ENCODE measurements at places on chromosomes 16 and 17.

DNA sequence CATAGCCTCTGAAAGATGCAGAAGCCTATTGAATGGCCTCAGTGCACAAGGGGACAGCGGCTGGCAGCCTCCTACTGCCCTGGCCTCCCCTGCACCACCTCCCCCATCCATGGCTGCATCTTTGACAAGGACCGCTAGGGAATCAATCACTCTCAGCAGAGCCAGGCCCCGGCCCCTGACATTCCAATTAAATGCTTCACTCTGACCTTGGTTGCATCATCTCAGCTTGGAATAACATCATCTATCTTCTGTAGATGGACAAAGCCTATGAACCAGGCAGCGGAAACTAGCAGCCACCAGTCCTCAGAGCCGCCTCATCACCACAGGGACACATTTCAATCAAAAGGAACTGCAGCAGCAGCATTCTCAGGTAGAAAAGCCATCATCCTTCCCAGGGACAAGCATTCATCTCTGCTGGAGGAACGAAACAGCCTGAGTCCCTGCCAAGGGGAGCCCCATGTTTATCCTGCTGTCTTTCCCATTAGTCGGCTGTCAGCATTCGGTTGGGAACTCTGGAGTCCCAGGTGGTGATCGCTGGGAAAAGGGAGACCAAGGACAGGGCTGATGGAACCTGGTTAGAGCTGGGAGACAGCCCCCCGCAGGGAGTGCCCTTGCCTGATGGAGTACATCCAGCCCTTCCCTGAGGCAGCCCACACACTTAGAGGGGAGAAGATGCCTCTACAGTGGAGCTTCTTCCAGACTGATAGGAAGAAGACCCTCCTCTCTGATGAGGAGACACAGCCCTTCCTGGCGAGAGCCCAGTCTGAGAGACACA is 11.5 kb upstream of the TMEM132E start:
- DNase-seq = no peak

- DNase-seq = peak; percentile 32
Observed at GRCh38 chr17:55421179-55421934, at the start of gene MMD. TSS of gene MMD (minus strand) at chr17:55421835. CDS start at chr17:55421695, 140 bp downstream.

GRCh38 chr17:41383690-41384089 is 1.6 kb upstream of the KRT34 start:
- no peak for DNase-seq

GRCh38 chr16:5001571-5001970 is 32.2 kb downstream of the NAGPA start:
- no peak for DNase-seq

DNA sequence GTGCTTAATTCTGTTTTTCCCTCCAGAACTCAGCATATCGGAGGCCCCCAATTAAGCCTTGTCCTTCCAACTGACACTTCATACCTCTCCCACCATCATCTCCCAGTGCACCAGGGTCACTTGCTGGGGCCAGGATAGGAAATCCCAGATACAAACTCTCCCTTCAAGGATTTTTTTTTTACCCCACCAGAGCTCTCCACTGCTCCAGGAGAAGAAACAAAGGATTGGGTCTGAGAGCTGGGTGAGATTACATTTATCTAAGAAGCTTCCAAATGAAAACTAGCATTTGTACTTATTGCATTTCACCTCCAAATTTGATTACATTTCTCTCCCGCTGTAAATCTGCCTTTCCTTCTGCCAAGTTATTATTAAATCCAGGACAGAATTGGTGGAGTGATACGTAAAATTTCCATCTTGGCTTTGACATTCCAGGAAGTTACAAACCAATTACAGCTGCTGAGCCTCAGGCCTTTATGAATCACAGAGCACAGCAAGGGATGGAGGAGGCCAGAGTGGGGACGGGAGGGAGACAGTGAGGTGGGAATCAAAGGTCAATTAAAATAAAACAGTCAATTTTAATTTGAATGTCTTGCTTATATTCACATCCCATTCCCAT is 123.5 kb downstream of the USP31 start:
- no peak for DNase-seq

DNA sequence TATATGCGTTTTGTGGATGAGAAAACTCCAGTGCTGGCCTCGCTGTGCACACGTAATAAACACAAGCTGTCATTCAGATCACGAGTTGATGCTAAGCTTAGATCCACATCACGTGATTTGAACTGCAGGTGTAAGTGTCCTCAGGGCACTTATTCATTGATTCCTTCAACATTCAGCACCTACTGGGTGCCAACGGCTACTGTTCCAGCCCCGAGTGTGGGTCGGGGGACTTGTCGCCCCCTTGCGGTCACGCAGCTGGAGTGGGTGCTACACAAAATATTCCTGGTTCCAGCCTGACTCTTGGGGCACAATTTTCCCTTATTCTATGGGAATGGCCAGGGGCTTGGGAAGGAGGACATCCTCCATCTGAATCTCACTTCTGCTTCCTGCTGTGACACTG is 29.9 kb upstream of the GINS2 start:
- DNase-seq = peak; percentile 77

DNA sequence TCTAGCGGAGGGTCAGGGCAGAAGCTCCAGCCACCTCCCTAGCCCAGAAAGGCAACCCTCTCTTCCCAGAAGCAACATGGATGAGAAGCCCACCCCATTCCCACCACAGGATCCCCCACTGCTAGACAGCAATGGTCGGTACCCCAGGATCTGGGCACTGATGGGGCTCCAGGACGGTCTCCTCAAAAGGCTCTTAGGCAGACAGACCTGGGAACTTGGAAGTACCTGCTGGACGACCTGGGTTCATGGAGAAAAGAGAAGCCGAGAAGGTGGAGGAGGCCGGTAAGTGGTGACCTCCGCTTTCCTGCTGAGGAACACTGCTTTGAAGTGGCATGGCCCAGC is 96.6 kb downstream of the TBC1D16 start:
- DNase-seq = no peak

DNA sequence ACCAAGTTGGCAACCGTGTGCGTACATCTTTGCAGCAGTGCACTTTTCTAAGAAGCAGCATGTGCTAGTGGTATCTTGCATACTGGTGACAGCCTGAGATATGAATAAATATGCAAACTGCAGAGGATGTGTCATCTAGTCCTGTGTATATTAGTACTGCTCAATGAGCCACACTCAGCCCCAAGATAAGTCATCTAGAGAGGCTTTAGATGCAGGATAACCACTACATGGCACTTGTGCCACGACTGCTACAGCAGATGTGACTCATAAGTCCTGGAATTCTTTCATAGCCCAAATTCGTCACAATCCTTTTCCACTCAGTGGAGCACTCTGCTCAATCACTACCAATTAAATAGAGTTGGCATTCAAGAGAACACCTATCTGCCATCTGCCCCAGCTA is 171.5 kb downstream of the AXIN2 start:
- DNase-seq = no peak

DNA sequence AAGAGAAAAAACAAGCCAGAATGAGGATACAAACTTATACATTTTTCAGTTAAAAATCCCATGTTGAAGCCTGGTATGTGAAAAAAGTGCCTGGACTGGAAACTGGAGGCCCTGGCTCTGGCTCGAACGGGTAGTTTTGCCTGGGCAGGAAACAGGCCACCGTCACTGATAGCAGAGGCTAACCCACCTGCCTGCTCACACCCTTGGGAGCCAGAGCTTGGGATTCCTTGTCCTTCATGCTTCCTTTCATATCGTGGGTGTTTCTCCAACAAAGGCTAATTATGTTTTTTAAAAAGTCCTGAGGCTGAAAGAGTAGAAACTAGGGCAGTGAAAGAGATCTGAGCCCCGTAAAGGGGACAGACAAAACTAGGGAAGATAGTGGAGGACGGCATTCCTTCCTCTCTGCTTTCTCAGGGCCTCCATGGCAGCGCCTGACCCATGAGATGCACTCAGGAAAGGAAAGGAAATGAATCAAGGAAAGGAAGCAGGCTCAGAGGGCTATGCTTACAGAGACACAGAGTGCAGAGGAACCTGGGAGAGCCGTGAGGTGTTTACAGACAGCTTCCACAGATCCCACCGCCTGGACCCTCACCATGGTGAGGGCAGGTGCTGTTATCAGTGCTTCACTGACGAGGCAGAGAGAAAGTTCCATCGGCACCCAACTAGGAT is 138.1 kb downstream of the PARN start:
- no peak for DNase-seq

- DNase-seq = no peak
Observed at GRCh38 chr17:57880086-57880456, 30.2 kb upstream of the MRPS23 start.

- DNase-seq = no peak
Observed at GRCh38 chr16:25550647-25551046, 141.1 kb upstream of the HS3ST4 start.

GRCh38 chr16:2090777-2091546 is 43.2 kb downstream of the TSC2 start:
- DNase-seq = peak; percentile 95

GRCh38 chr17:81456091-81456490 is 56.5 kb downstream of the ACTG1 start:
- no peak for DNase-seq

DNA sequence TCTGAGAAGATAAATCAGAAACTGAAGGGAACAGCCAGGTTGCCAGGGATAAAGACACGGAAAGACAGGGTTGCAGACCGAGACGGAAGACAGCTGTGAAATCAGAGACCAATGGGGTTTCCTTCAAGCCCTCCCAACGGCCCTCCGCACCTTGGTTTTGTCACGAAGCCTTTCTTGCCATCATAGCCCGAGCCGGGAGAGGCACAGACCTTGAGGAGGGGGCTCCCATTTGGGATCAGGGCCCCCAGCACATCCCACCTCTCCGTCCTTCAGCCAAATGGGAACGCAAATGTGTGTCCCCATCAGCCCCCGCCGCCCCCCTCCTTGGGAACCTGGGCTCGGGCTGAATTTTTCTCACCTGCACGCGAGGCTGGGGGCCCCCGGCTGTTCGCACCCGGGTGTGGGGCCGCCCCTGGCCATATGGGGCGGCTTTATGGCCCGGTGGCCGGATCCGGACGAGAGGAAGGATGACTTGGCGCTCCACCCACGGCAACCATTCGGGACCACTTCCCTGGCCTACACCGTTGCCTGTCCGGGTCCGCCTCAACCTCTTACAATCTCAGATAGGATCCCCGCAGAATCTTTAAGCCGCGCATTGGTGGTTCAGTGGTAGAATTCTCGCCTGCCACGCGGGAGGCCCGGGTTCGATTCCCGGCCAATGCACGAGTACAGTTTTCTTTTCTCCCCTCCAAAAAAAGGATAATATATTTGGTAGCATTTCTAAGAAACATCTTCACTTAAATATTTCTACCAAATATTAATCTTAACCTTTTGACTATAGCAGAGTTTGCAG is 1.4 kb upstream of the HES7 start:
- DNase-seq = peak; percentile 86

- DNase-seq = no peak
Observed at GRCh38 chr16:78689028-78689427, 589.6 kb downstream of the WWOX start.

- DNase-seq = no peak
Observed at GRCh38 chr16:9219813-9220212, 128.4 kb downstream of the HAPSTR1 start.

GRCh38 chr16:88015806-88016140 is 64.5 kb downstream of the BANP start:
- DNase-seq = peak; percentile 5

DNA sequence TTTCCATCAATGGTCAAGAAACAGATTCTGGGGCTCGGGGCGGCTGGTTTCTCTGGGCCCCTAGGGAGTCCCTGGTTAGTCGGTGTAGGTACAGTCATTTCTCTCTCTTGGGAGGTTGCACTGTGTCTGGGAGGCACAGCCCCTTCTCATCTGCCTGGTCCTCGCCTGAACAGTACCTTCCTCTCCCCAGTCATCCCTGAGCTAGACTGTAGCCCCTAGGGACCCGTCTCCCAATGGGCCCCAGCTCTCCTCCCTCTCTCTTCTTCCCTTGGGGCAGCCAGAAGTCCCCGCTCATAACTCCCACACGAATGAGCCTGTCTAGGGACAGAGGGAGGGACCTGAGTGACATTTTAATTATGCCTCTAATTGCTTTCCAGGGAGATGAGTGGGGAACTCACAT is 20.2 kb upstream of the CPSF4L start:
- no peak for DNase-seq

GRCh38 chr16:16122264-16122663 is 101.0 kb downstream of the ABCC6 start:
- DNase-seq = no peak

GRCh38 chr16:85275533-85276249 is 163.4 kb upstream of the CIBAR2 start:
- peak; percentile 93 for DNase-seq

Data from WTC11 (cell line).